ENCODE measurements at places on chromosomes 5 and 9.

GRCh38 chr9:123000371-123001068, 32.9 kb upstream of the GPR21 start:
- DNase-seq: no peak

- peak; percentile 85 for DNase-seq
Measured at GRCh38 chr9:130243015-130243881, 22.3 kb upstream of the HMCN2 start.

- no peak for DNase-seq
Measured at GRCh38 chr5:160231783-160232342, 2.6 kb downstream of the FABP6 start.

- no peak for DNase-seq
Measured at GRCh38 chr9:112252194-112252593, 77.1 kb upstream of the SUSD1 start.

DNA sequence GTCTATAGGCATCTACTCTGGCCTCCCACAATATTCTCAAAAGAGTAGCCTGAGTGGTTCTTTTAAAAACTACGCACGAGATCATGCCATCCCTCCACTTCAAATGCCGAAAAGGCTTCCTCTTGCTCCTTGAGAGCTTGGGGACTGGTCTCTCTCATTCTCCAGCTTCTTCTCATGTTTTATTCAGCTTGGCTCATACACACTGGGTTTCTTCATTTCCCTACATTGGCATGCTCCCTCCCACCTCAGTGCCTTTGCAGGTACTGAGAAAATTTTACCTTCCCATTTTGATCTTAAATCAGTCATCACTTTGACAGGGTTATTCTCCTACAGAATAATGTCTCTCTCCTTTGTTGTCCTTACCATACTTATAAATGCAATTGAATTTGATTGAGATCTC, 20.4 kb downstream of the PRLR start:
- DNase-seq: no peak

GRCh38 chr9:127647451-127647850, 35.4 kb downstream of the STXBP1 start:
- no peak for DNase-seq

- DNase-seq: no peak
Measured at GRCh38 chr5:41763081-41763480, 107.1 kb downstream of the OXCT1 start.

DNA sequence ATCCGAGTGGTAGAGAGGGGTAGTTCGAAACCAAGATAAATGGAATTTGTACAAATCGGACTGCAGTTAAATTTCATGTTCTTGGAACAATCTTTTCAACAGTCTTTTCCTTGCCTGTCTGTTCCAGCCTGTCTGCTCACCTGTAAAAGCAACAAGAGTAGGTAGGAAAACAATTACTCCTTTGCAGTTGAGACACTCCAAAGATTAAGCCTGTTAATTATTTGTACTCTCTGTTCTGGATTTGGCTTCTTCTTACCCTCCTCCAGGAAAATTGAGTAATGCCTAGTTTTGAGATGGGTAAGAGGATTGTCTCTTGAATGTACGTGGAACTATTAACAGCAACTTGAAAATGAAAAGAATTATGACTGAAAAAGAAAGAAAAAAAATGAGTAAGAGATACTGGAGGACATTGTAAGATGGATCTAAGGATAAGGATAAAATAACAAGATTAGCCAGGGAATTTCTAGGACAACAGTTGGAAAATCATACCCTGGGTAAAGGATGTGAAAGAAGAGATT, 24.3 kb downstream of the SPAAR start:
- no peak for DNase-seq

DNA sequence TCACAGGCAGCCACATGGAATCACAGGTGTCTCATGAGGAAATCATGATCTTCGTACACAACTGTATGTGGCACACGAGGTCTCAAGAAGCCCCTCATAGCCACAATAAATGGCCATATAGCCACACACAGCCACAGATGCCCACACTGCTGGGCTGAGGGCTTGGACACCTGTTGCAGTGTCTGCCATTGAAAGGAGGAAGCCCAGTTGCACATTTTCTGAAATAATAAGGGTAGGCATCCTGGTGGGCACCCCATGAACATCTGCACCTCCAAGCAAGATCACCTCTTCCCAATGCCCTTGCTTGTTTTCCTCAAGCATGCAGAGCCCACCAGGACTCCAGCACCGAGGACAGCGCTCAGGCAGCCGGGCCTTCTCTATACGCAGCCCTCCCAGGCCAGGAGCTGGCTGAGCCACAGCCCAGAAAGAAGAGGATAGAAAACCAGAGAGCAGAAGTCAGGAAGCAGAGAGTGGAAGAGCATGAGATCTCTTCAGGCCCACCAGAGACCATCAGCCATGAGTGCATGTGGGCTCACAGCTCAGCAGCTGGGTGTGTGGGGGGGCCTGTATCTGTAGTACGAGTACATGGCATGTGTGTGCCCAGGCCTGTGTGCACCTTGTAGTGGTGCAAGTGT, 1.0 kb upstream of the ACSL6 start:
- peak; percentile 13 for DNase-seq
